ENCODE measurements at places on chromosomes 13 and 19.

GRCh38 chr13:113999618-113999910, 25.7 kb upstream of the C13orf46 start:
- H3K27me3 ChIP-seq = no peaks in the 10 kb centered on the region
- 0 out of 2 replicates have a peak, but pooled peaks cover 4% of the 10 kb centered on the region for H3K36me3 ChIP-seq
- DNase-seq = no peak
- no peak overlapping the region for H3K4me3 ChIP-seq
- H3K4me1 ChIP-seq = no peaks in the 10 kb centered on the region

DNA sequence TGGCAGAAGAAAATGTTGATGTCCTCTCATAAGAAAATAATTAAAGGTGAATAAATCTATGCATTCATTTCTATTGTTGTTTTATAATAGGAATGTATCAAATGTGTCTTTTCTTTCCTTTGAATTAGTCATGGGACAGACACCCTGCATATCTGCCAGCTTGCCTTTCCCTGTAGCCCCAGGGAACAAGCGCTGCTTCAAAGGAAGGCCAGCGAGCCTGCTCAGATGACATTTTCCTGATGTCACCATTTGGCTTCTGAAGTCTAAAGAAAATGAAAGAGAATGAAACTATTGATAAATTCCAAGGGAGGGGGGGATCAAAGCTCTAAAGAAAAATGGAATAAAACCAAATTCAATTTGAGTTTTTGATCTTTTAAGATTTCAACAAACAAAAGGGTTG, 574.8 kb downstream of the IRS2 start:
- H3K36me3 ChIP-seq = no peaks in the 10 kb centered on the region
- H3K27me3 ChIP-seq = no peaks in the 10 kb centered on the region
- peaks cover under 1% of the 10 kb centered on the region for H3K4me1 ChIP-seq
- no peak overlapping the region for H3K4me3 ChIP-seq

DNA sequence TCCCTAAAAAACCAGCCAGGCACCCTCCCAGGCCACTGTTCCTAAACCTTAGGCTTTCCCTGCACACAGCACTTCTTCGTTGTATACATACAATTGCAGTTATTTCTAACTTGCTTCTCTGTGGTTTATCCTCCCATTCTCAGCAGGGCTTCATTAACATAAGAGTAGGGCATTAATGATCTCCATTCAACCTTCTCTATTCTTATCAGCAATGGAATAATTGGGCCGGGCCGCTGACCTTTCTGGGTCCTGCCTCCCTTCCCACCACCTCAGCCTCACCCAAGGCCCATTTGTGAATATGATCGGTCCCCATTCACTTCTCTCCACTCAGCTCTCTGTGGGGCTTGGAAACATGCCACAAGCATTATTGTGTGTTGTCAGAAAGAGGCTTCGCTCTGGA, 184.2 kb downstream of the SUCLA2 start:
- H3K36me3 ChIP-seq = no peaks in the 10 kb centered on the region
- H3K4me1 ChIP-seq = peaks cover 54% of the 10 kb centered on the region
- no peak overlapping the region for H3K4me3 ChIP-seq
- no peaks in the 10 kb centered on the region for H3K27me3 ChIP-seq
- peak; percentile 29 for DNase-seq

DNA sequence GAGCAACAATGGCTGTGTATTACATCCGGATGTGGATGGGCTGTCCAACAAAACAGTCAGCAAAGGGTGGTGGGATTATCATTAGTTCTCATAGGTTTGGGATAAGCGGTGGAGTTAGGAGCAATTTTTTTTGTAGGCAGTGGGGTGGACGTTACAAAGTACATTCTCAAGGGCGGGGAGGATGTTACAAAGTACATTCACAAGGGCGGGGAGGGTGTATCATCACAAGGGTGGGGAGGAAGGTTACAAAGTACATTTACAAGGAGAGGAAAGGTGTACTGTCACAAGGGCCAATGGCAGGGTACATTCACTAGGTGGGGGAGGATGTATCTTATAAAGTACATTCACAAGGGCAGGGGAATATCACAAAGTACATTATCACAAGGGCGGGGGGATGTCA, 20.8 kb upstream of the ZNF561 start:
- H3K27ac ChIP-seq = no peak overlapping the region
- DNase-seq = no peak
- H3K27me3 ChIP-seq = no peaks in the 10 kb centered on the region
- peaks cover 19% of the 10 kb centered on the region for H3K36me3 ChIP-seq
- peaks cover 9% of the 10 kb centered on the region for H3K4me1 ChIP-seq

DNA sequence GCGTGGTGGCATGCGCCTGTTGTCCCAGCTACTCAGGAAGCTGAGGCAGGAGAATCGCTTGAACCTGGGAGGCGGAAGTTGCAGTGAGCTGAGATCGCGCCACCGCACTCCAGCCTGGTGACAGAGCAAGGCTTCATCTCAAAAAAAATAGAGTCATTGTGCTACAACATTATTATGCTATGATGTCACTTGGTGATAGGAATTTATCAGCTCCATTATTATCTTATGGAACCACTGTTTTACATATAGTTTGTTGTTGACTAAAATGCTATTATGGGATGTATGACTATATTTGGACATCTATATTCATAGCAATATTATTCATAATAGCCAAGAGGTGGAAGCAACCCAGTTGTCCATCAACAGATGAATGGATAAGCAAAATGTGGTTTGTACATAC, 26.4 kb upstream of the SLC7A1 start:
- H3K4me1 ChIP-seq = no peaks in the 10 kb centered on the region
- no peak for DNase-seq
- H3K27me3 ChIP-seq = no peaks in the 10 kb centered on the region
- H3K4me3 ChIP-seq = no peak overlapping the region
- H3K27ac ChIP-seq = no peak overlapping the region

DNA sequence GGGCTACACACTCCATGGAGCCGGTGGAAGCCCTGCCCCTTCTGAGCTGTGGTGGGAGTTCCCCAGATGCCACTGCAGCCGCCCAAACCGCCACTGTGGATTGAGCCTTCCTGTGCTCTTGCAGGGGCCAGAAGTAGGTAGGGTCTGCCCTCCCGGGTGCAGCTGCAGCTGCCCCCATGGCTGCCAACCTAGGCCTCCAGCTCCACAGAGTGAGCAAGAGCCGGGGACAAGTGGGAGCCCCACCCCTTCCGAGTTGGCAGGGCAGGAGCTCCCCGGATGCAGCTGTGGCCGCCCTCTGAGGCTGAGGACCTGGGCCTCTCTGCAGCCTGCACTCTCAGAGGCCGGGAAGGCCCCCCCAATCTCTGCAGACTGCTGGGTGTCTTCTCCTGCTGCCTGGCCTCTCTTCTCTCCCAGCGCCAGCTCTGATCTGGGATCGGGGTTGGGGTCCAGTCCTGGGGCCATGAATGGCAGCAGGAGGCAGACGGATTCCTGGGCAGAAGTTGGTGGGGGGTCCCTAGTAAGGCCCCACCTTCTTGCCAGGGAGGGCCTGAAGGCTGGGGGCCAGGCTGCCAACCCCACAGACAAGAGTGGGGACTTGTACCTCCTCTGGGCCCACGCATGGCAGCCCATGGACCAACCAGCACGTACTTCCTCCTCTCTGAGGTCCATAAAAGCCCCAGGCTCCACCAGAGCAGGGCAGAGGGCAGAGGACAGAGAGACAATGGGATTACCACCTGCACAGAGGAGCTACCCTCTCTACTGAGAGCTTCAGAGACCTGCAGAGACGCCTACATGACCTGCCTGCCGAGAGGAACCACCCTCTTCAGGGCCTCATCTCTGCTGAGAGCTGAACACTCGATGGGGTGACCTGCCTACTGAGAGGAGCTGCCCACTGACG, 28.9 kb downstream of the AP2S1 start:
- peaks cover 10% of the 10 kb centered on the region for H3K4me1 ChIP-seq
- H3K27me3 ChIP-seq = no peaks in the 10 kb centered on the region
- H3K4me3 ChIP-seq = no peak overlapping the region
- H3K27ac ChIP-seq = no peak overlapping the region
- peak; percentile 26 for DNase-seq
- H3K36me3 ChIP-seq = no peaks in the 10 kb centered on the region

DNA sequence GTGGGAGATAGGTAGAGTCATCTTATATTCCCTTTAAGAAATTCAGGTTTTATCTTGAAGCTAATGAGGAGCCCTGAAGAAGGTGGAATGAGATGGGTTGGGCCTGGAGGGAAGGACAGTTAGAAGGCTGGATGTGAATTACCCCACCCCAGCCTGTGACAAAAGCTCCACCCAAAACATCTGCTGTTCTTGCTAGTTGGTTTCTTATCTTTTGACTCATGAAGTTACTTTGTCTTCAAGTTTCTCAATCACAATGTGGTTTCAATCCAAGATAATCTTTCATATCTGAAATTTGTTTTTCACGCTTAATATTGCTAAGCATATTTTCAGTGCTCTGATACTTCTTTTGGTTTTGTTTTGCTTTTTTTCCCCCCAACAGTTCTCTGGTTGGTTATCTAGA, 38.3 kb upstream of the HMGB1 start:
- H3K27ac ChIP-seq = no peak overlapping the region
- H3K4me1 ChIP-seq = peaks cover 7% of the 10 kb centered on the region
- no peaks in the 10 kb centered on the region for H3K36me3 ChIP-seq
- no peaks in the 10 kb centered on the region for H3K27me3 ChIP-seq
- no peak overlapping the region for H3K4me3 ChIP-seq

DNA sequence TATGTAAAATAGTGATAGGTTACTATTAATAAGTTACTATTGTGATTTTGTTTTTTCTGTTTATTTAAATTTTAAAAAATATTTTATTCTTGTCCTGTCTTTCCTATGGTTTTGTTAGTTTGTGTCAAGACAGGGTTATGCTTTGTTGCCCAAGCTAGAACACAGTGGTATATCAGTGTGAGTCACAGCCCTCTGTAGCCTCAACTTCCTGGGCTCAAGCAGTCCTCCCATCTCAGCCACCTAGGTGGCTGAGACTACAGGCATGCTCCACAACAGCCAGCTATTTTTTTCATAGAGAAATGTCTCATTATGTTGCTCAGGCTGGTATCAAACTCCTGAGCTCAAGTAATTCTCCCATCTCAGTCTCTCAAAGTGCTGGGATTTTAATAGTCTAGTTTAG, 99.5 kb downstream of the ZNF675 start:
- H3K36me3 ChIP-seq = peaks cover 40% of the 10 kb centered on the region
- no peaks in the 10 kb centered on the region for H3K4me1 ChIP-seq
- no peak overlapping the region for H3K27ac ChIP-seq
- no peaks in the 10 kb centered on the region for H3K27me3 ChIP-seq
- no peak overlapping the region for H3K4me3 ChIP-seq
- no peak for DNase-seq

- DNase-seq = peak; percentile 56
- peak overlapping the region; percentile 94 for H3K27ac ChIP-seq
- H3K27me3 ChIP-seq = peaks cover 3% of the 10 kb centered on the region
- H3K4me1 ChIP-seq = peaks cover 35% of the 10 kb centered on the region
Observed at GRCh38 chr13:48975101-48975855, 434 bp upstream of the FNDC3A start.

- H3K4me3 ChIP-seq = peak overlapping the region; percentile 97
- H3K27me3 ChIP-seq = peaks cover 40% of the 10 kb centered on the region
- H3K4me1 ChIP-seq = peaks cover 11% of the 10 kb centered on the region
- no peak overlapping the region for H3K27ac ChIP-seq
- no peak for DNase-seq
Observed at GRCh38 chr19:57560049-57560491, 407 bp upstream of the ZNF550 start.

- H3K27ac ChIP-seq = no peak overlapping the region
- no peaks in the 10 kb centered on the region for H3K36me3 ChIP-seq
- no peak overlapping the region for H3K4me3 ChIP-seq
- H3K4me1 ChIP-seq = 0 out of 2 replicates have a peak, but pooled peaks cover 8% of the 10 kb centered on the region
- no peak for DNase-seq
- H3K27me3 ChIP-seq = no peaks in the 10 kb centered on the region
Observed at GRCh38 chr13:109804654-109805053, 18.3 kb upstream of the IRS2 start.

DNA sequence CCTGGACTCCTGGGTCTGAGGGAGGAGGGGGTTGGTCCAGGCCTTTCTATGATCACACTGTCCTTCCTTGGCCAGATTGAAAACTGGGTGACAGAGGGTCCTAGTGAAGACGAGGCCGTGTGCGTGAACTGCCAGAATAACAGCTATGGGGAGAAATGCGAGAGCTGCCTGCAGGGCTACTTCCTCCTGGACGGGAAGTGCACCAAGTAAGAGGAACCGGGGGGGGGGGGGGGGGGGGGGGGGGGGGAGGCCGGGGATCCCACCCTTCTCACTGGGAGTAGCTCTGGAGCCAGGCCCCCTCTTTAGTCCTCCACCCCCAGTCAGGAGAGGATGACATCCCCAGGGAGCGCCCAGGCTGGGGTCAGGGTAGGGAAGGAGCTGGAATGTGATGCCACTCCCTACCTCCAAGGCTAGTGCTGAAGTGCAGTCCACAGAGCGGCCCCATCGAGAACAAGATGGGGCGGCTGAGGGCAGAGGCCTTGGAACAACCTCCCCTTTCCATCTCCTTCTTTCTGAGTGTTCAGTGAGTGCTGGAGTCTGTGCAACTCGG, 19.4 kb downstream of the CNFN start:
- peaks cover 22% of the 10 kb centered on the region for H3K36me3 ChIP-seq
- no peak for DNase-seq
- H3K27me3 ChIP-seq = no peaks in the 10 kb centered on the region
- H3K27ac ChIP-seq = peak overlapping the region; percentile 84
- peak overlapping the region; percentile 43 for H3K4me3 ChIP-seq

- no peak overlapping the region for H3K27ac ChIP-seq
- no peak for DNase-seq
- H3K36me3 ChIP-seq = no peaks in the 10 kb centered on the region
- peaks cover 24% of the 10 kb centered on the region for H3K4me1 ChIP-seq
Observed at GRCh38 chr13:105625691-105626090, 909.8 kb downstream of the EFNB2 start.

DNA sequence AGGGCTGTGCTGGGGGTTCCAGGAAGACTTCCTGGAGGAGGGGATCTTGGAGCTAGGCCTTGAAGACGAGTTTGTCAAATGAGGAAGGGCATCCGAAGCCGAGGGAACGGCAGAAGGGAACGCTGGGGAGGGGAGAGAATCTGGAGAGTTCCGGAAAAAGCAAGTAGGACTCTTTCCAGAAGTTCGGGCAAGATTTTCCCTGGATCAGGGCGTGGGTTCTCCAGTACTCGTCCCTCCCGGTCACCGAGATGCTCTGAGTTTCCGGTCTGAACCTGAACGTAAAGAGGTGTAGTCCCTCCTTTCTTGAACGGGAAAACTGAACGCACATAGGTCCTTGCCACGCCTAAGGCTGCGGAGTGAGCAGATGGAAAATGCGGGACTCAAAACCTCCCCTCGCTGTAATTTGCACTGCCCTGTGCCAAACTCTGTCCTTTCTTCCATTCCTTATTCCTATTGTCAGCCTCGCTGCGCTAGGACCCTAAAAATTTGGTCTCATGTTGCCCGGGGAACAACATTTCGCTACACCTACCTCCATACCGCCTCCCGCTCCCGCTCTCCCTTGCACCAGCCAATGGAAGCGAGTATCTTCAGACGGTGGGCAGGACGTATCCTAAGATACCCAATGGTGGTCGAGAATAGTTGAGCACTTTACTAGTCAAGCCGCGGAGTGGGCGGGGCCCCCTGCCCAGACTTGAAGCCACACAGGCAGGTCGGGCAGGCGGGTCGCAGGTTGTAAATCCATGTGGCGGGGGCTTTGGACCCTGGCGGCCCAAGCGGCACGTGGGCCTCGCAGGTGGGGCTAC, at the start of gene GTPBP3:
Gene GTPBP3 (plus strand): TSS at position 682 of the 803 bp plus-strand sequence. CDS start 59 bp downstream, at position 741.
- DNase-seq = peak; percentile 98
- H3K4me3 ChIP-seq = peak within 1 kb of the TSS; percentile 99
- H3K36me3 ChIP-seq = peaks cover 8% of the 10 kb centered on the region
- peak within 1 kb of the TSS; percentile 99 for H3K27ac ChIP-seq
- peaks cover 2% of the 10 kb centered on the region for H3K27me3 ChIP-seq
- H3K4me1 ChIP-seq = peaks cover 48% of the 10 kb centered on the region

- H3K36me3 ChIP-seq = no peaks in the 10 kb centered on the region
- DNase-seq = no peak
- no peak overlapping the region for H3K27ac ChIP-seq
- no peaks in the 10 kb centered on the region for H3K4me1 ChIP-seq
- no peak overlapping the region for H3K4me3 ChIP-seq
Observed at GRCh38 chr19:54229146-54229545, 6.3 kb upstream of the LILRB3 start.
